ENCODE measurements at places on chromosomes 11 and 22.

DNA sequence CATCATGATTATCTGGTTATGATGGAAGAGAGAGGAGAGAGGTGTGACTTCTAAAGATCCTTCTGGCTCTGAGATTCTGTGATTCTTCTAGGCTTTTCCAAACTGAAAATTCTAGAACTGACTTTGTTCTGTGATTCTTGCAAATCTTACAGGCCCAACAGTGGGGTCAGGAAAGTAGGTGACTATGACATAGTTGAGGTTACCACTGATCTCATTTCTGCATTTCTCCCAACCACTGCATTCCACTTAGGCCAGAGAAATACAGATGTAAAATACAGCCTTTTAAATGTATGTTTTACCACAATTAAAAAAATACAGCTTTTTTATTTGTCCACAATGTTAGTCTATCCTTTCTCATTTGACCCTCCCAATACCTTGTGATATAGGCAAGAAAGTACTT, 83.7 kb downstream of the STIM1 start:
- no peak for DNase-seq

GRCh38 chr11:58575377-58576020, at the start of gene LPXN:
Gene LPXN, minus strand, starts transcription at chr11:58575856. Its CDS starts 84 bp downstream, at chr11:58575772.
- no peak for DNase-seq

- no peak for DNase-seq
Measured at GRCh38 chr11:129319751-129320150, 55.9 kb upstream of the BARX2 start.

GRCh38 chr22:23281406-23282088, 101.2 kb downstream of the BCR start:
- peak; percentile 76 for DNase-seq

- DNase-seq: peak; percentile 62
Measured at GRCh38 chr22:49965091-49966040, 4.8 kb downstream of the PIM3 start.

- DNase-seq: no peak
Measured at GRCh38 chr11:128835741-128836430, 31.2 kb downstream of the KCNJ1 start.

DNA sequence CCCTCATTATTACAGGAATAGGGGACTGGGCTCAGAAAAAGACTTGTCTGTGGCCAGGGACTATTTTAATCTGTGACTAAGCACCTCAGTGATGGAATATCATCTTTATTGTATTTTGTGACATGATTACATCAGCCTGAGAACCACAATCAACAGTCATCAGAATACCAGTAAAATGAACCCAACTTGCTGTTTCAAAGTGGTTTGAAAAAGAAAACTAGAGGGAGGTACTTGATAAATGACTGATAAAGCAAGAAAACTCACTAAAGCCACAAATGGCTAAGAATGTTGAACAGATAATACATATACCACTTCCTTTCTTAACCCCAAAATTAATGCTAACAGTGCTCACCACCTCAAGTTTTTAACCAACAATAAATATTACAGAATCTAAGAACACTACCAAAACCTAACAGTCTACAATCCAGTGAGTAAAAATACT, 155.7 kb downstream of the ATG16L2 start:
- no peak for DNase-seq

- DNase-seq: peak; percentile 89
Measured at GRCh38 chr11:117907276-117908108, 21.7 kb downstream of the TMPRSS13 start.
